ENCODE measurements at places on chromosomes 7 and 10.

DNA sequence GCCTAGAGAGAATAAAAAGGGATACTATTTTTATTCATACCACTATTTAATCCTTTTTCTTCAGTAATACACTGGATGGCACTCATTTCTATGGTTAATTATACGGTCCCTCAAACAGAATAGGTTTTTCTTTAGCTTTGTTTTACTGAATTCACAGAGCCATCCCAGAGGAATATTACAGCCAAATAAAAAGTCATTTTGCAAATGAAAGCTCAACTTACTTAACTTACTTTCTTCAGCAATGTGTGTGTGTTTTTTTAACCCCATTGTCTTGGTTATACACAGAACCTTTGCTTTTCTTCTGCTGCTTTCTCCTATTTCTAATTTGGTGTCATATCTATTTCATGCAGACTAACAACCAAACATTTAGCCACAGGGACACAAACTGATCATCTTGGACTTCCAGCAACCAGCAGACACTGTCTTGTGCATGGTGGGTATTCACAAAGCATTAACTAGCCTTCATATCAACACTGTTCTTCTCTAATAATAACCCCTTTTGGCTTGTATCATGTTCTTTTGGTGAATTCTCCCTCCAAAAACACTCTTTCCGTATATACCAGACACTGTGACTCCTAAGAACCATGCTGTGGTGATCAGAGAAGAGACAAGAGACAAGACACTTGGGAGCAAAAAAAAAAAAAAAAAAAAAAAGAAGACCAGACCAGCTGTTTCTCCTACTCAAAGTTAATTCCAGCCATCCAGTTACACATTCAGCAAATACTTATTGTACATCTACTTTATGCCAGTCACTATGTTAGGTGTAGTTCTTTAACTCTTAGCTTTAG is 40.4 kb downstream of the PIP4K2A start:
- no peak for DNase-seq

GRCh38 chr10:33423154-33423529 is 88.7 kb upstream of the NRP1 start:
- no peak for DNase-seq

GRCh38 chr10:15316145-15316544 is 54.9 kb downstream of the FAM171A1 start:
- DNase-seq = no peak

GRCh38 chr10:69718951-69719350 is 82.8 kb upstream of the COL13A1 start:
- no peak for DNase-seq

DNA sequence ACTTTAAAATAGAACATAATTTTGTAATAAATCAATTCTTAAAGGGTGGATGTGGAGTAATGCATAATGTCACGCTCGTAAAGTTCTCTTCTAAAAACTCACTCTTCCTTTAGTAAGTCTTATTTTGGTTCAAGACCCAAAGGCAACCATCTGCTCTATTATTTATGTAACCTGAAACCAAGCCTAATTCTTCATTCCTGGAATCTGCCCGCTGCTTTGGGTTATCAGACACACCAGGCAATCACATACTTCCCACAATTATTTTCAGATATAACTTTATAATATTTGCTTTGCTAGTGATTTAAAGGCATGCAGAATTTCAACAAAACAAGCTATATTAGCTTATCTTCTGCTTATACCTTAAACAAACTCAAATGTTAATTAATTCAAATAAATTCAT is 39.0 kb downstream of the RAB11FIP2 start:
- no peak for DNase-seq

DNA sequence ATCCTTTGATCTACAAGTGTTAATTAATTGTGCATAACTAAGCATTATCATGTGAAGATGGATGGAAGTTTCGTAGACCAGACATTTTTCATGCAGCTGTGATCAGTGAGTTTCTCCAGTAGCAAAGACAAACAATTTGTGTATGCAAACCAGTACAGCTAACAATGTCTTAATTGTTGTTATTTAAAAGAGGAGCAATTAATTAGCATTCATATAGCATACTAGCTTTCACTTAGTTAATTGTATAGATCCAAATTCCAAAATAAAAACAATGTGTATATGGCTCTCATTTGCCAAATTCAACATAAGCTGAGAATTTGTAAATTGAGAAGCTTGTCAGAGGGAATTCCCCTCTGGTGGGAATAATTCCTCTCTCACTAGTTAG is 22.6 kb upstream of the PRKCQ start:
- DNase-seq = no peak

- DNase-seq = no peak
Observed at GRCh38 chr10:28211759-28212158, 91.1 kb downstream of the MPP7 start.

DNA sequence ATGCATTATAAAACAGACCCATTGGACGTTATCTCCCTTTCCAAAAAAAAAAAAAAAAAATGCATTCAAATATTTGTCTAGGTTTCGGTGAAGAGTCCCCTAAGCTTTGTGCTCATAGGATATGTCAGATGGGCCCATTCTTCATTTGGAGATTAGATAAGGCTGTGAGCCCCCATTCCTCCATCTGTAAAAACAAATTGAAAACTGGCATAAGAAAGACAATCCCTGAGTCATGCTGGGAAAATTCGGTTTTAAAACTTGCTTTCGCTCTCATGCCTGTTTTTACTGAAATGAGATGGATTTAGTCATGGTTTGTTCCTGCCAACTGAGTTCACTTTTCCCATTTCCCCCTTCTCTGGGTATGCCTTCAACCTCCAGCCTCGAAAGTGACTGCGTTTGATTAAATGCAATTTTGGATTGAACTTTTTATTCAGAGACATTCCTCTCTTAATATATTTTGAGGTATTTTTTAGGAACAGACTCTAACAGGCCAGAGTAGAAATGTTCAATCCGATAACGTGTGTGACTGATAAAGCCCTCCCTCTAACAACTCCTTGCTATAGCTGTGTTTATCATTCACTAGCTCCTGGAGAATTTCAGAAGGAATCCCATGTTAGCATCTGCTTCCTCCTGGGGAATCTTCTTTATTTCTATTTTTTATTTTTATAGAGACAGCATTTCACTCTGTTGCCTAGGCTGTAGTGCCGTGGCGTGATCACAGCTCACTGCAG is 190.9 kb upstream of the LYZL2 start:
- no peak for DNase-seq
